ENCODE measurements at places on chromosomes 6 and 20.

DNA sequence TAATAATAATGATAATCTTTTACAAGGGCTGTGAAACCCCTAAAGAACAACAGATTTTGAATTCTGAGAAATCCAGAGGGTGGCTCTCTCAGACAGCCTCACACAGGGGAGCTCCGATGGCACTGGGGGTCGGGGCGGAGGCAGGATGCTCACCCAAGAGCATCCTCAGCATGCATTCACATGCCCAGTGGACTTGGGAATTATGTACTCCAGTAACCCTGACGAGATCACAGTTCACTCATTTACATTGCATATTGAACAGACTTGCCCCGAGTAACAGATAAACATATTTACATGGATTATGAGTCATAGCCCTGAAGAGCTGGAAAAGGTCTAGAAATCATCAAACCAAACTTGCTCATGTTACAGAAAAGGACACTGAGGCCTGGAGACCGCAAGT is 482.7 kb upstream of the JARID2 start:
- DNase-seq, result no peak

DNA sequence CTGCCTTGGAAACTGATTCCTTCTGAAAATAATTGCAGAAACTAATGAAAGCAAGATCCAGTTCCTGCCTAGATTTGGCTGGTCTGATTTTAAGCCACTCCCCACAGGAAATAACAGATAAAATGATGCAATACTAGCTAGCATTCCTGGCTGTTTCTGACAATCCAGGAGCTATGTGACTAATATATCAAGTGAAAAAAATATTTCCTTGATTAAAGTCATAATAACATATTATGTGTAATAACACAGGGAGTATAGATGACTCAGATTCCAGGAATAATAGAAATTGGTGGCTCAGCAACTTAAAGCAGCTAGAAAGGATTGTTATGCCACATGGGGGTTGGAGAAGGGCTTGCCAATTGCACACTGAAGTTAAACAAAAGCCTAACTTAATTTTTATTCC is 182.7 kb upstream of the SALL4 start:
- no peak for DNase-seq

- no peak for DNase-seq
Observed at GRCh38 chr6:85416049-85416448, 33.8 kb upstream of the NT5E start.

DNA sequence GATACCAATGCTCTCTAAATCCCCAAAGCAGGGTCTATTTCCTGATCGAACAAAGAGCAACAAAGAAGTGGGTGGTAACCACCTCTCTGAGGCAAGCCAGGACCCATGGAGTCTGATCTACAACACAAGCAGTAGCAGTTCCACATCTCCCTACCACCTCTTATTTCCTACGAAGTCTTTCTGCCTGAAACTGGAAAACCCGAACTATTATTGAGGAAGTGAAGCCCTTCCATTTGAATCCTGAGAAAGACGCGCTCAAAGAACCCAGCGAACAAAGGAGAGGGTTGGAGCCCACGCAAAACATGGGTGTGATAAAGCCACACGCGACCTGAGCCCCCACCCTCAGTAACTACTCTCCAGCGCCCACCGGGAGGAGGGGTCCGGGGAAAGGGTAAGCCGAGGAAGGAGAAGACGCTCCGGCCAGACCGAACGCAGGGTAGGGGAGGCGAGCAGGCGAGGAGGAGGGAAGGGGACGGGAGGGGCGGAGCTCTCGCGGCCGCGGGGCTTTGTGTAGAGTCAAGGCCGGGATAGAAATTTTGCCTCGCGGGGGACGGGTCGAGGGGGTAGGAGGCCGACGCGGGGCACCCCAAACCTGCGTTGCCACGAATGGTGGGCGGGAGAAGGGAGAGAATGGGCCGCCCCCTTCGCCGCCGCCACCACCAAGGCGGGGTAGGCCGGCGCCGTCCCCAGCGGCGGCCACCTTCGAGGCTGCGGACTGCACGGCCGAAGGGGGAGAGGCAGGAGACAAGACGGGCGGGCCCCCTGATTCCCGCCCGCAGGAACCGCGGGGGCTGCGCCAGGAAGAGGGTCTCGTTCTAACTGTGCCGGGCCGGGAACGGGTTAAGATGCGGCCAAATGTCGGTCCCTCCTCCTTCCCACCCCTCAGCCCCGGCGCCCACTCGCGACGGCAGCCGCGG is 802 bp downstream of the HDAC2 start:
- peak; percentile 44 for DNase-seq

DNA sequence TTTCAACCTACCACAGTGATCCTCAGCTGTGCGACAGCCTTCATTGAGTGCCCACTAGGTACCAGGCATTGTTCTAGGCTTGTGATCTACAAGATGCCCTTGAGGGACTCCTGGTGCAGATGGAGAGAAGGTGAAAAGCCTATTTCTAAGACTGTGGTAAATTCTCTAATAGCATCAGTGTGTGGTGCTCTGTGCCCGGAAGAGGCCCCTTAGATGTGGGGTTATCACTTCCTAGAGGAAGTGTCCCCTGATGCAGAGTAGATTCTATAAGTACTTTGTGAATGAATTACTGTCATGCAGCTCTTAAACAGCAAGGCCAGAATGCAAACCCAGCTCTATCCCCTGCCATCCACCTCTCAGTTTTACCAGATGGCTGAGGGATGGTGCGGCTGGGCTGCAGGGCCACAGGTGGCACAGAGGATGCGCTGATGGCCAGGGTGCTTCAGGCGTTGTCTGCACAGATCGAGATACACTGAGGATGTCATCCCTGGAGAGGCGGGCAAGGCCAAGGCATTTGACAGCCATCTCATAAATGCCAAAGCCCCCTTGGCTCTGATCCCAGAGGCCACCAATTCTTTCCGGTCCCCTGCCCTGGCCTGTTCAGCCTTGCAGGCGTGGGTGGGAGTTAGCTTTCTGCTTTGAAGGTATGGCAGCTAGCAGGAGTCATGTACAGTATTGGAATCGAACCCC is 96.7 kb downstream of the TOX2 start:
- no peak for DNase-seq

- peak; percentile 57 for DNase-seq
Observed at GRCh38 chr6:170271771-170272314, 19.0 kb downstream of the DLL1 start.

GRCh38 chr6:144216668-144217218 is 66.4 kb downstream of the STX11 start:
- no peak for DNase-seq

- DNase-seq, result no peak
Observed at GRCh38 chr20:57686931-57687652, 22.7 kb downstream of the PMEPA1 start.

GRCh38 chr20:39013662-39014109 is 51.5 kb downstream of the DHX35 start:
- no peak for DNase-seq

GRCh38 chr6:137744877-137745276 is 122.2 kb upstream of the TNFAIP3 start:
- DNase-seq, result no peak

- no peak for DNase-seq
Observed at GRCh38 chr6:129624488-129624887, 85.5 kb downstream of the ARHGAP18 start.

DNA sequence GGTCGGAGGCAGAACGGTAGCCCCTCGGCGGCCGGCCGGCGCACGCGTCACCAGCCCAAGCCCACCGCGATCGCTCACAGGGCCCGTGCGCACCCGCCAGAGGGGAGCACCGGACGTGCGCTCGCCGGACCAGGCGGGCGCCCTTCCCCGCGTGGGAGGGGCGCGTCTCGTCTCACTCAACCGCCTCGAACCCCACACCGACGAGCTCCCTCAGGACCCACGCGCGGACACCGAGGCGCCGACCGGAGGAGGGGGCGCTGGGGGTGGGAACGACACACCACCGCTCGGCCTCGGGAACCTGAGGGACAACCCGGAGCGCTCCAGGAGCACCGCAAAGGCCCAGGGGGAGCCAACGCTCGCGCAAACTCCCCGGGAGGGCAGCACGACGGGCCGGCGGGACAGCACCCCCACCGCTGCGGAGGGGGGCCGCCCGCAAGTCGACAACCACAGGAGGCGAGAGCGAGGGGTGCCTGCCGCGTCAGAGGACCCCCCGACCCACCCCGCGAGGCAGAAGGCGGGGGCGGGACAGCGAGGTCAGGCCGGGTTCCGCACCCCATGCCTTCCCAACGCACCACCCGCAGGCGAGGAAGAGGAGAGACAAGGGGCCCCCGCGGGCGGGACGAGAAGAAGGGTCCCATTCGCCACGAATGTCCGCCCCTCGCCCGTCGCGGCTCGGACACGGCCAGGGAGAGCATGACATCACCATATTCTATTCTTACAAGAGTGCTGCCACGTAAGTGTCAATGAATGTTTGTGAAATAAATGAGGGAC is 512.7 kb upstream of the ZNF337 start:
- DNase-seq, result no peak

DNA sequence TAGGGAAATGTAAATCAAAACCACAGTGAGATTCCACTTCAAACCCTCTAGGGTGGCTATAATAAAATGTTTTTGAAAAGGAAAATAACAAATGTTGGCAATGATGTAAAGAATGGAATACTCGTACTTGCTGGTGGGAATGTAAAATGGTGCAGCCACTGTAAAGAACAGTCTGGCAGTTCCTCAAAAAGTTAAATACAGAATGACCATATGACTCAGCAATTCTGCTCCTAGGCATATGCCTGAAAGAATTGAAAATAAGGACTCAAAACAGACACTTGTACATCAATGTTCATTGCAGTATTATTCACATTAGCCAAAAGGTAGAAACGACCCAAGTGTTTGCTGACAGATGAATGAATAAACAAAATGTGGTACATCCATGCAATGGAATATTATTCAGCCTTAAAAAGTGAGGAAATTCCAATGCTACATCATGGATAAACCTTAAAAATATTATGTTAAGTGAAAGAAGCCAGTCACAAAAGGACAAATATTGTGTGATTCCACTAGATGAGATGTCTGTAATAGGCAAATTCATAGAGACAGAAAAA is 10.2 kb upstream of the RNF114 start:
- no peak for DNase-seq

GRCh38 chr6:54614499-54615195 is 231.9 kb upstream of the FAM83B start:
- no peak for DNase-seq

DNA sequence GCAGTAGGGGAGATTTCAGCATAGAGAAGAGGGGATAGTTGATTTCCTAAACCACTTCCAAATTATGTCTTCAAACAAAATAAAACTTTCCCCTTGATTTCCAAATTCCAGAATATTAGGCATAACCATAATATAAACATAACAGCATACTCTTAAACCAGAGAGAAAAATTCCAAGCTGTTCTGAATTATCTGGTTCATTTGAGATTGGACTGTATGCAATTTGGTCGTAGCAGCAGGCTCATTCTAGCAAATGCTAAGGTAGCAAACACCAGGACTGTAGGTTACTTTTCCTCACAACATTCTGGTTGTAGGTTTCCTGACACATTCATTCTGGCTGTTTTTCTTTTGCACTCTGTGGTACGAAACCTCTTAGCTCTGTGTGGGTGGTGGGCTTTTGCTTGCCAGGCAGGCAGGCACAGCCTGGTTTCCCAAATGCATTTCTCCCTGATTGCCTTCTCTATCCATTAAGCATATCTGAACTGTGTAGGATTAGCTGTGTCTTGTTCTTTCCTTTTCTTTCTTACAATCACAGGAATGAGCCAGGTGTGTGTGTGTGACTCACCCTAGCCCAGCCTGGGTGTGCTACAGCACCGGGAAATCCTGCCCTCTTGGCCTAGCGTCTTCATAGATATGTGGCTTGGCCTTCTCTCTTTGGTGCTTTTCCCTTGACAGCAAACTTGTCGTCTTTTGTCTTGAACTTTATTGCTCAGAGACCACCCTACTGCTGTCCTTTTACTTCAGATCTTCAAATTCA is 77.1 kb downstream of the JARID2 start:
- no peak for DNase-seq

GRCh38 chr6:144478483-144478882 is 193.3 kb downstream of the UTRN start:
- no peak for DNase-seq

GRCh38 chr20:53253668-53254067 is 281.5 kb downstream of the TSHZ2 start:
- no peak for DNase-seq

- DNase-seq, result no peak
Observed at GRCh38 chr20:57630061-57630460, 9.8 kb upstream of the ZBP1 start.

DNA sequence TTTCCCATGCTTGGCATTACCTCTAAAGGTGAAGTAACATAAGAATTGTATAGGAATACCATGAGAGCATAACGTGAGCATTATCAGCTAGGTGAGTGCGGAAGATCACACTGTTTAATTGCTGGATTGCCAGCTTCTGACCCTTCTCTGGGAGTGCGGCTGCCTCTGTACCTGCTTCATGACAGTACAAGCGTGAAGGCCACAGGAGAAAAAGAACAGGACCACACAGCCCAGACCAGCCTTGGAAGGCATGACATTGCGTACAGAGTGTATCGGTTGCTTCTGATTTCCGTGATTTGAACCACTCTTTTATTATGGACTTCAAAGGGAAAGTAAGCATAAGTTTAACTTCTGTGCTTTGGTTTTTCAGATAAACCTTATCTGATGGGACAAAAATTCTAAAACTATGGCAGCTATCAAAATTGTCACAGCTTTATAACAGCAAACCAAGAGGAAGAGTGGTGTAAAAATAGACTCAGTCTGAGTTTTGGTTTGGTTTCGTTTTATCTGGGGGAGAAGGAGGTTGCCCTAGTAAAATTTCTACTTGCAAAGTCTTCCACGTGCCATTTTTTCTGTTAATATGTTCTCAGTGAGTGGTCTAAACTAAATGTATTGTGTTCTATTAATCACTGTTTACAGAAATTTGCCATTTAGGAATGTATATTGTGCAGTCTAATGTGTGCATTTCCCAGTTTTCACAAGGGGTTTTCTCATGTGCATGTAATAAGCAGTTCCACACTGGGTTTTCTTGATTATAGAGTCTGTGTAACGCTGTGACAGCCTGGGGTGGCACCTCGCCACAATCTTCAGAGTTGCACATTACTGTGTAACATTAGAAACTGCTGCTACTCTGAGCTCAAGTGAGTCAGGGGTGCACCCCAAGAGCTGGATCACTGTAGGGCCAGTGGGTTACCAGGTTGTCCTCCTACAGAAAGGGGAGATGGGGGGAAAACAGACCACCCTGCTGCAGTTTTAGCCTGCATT is 97.3 kb downstream of the RPP40 start:
- DNase-seq, result no peak

DNA sequence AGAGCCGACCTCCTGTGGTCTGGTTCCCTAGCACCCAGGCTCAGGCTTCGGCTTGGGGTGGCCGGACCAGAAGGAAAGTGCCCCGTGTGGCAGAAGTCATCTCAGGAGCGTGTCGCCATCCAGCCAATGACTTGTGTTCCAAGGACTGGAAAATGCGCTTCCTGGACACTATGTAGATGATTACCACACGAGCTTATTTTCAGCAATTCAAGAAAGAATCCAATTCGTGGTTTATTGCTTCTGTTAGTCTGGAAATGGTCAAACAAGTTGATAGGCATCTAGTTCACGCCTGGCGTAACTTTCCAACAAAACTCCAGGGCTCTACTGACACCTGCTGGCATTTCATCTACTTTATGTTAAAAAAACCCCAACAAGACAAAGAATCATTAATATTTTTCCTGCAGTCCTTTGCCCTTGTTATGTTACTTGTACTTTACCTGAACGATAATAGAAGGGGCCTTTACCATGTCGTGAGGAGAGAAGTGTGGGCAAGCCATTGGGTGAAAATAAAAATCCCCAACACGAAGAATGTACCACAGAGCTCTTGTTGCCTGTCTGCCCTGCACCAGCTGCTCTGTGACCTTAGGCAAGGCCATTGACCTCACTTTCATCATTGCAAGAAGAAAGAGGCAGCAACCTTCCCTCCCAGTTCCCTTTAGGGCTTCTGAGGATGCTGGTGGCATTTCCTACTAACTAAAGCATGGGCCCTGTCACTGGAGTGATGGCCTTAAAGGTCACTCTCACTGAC is 154.7 kb upstream of the LAMP5 start:
- DNase-seq, result no peak

All from effector CD4-positive, alpha-beta T cell (primary cell).